AG04450 (cell line): ENCODE measurements at places on chromosomes 6 and 20. TPM values are rescaled to one million over a fixed set of nuclear protein-coding genes. Genes with fewer than 3 reads are reported as not detected.

DNA sequence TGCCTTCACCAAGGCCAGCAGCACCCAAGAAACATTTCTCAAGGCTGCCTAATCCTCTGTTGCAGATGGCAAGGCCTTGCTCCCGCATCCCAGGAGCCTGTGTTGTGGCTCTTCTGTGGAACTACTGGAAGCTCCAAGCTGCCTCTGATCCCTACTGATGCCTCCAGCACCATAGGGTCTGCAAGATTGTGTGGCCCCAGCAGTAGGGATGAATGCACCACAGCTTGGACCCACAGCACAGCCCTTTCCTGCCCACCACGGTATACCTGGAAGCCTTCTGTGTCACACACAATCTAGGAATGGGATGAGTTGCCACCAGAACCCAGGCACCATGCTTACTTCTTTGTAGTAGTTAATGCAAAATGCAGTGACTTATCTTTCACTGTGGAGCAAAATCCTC lies 291.1 kb upstream of the FOXQ1 start:
- DNase-seq = no peak

- DNase-seq = no peak
Measured at GRCh38 chr6:64220801-64221200, 585.2 kb downstream of the PHF3 start.

Gene GATA5
- polyA plus RNA-seq = not detected in 2 replicates

DNA sequence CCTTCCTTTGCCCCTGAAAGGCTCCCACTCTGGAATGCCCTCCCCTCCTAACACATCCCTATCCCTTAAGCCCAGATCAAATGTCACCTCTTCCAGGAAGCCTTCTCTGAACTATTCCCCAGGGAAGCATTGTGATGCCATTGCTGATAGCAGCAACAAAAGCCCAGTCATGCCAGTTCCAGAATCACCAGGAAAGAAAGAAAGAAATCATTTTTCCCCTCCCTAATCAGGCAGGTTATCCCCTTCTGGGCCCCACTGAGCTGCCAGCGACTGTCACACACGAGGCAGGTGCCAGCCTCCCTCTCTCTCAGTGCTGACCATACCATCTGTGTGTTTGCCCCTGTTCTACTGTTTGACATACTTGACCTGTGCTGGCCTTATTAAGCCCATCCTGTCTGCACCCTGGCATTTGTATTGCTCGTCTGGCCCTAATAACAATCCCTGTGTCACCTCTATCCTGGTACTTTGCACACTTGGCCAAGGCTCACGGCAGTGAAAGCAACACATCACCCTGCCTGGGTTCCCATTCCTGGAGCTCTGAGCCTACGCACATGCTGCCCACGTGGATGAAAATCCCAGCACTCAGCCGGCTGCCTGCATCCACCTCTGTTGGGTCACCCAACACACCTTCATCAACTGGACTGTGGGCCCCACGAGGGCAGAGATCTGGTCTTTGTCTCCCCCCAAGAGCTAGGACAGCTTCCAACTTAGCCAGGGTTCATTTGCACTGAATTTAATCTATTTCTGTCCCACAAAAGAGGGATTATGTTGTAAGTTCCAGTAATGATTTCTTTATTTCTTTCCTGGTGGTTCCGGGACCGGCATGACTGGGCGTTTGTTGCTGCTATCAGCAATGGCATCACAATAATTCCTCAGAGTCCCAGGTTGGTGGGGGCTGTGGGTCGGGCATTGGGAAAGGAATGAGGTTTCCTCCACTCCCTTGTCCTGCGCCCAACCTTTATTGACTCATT lies 5.3 kb upstream of the BPIFB1 start:
- DNase-seq = no peak

Gene BEND6
- 9.2 and 15.4 TPM in 2 replicates for polyA plus RNA-seq

- no peak for DNase-seq
Measured at GRCh38 chr6:20483887-20484497, 50.3 kb upstream of the CDKAL1 start.

Gene RPP40
- polyA plus RNA-seq = 7.6 and 8.2 TPM in 2 replicates

Gene MAFB
- 0.10 and 0.14 TPM in 2 replicates for polyA plus RNA-seq

Gene GRM1
- 0.01 TPM in 2 replicates for polyA plus RNA-seq

- no peak for DNase-seq
Measured at GRCh38 chr6:14472986-14473337, 355.4 kb downstream of the CD83 start.

DNA sequence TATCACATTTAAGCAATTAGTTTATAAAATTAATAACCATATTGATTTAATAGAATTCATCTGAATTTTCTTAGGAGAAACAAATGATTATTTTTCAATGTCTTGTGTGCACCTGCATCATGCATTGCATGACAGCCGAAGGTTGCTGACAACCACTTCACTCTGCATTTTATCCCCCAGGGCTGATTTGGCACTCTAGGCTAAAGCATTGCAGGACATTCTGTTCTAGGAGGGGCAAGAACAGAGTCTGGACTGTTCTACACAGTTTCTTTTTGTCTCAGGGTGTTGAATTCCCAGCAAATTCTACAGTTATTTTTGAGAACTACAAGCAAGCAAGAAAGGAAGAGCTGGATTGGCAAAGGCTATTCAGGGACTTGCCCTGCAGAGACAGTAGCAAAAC lies 570.4 kb upstream of the EYS start:
- no peak for DNase-seq

- DNase-seq = no peak
Measured at GRCh38 chr20:41373251-41373783, 6.7 kb upstream of the EMILIN3 start.

Gene KIAA0408
- polyA plus RNA-seq = 4.7 and 6.3 TPM in 2 replicates

DNA sequence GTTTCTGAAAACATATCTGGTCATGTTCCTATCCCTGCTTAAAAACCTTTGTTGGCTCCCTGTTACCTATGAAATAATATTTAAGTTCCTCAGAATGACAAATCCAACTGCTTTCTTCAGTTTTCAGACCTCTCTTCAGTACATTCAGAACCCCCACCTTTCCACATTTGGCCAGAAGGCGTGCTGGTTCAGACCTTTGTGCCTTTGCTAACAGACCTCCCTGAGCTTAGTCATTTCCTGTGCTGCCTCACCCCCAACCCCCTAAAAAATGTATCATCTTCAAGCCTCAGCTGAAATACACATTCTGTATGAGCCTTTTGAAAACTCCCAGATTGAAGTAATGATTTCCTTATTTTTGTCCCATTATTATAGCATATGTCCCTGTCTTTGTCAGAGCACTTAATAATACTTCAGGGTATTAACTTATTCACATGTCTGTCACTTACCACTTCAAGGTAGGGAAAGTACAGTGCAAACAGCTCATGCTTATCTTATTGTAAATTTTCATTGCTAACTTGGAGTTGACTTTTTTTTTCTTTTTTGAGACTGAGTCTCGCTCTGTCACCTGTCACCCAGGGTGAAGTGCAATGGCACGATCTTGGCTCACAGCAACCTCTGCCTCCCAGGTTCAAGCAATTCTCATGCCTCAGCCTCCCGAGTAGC lies 19.7 kb downstream of the FAM217A start:
- DNase-seq = peak; percentile 46

- no peak for DNase-seq
Measured at GRCh38 chr6:13272131-13273046, 55.9 kb downstream of the TBC1D7 start.

DNA sequence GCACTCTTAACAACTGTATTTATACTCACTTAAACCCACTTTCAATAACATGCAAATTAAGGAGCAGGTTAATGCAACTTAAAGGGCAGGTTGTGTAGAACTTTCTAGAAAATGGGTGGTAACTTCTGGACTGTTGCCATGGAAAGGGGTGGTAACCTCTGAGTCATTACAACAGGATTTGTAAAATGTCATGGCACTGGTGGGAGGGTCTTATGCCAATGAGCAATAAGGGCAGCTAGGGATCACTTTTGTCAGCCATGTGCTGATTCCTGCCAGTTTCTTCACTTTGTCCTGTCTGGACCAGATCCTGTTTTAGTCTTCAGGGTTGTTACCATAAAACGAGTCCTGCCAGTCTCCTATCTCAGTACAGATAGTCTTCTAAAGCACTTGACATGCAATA lies 560.5 kb upstream of the PTCHD4 start:
- DNase-seq = no peak

Gene MANEA
- 10.5 and 17.3 TPM in 2 replicates for polyA plus RNA-seq

Gene PRSS16
- polyA plus RNA-seq = 0.02 and 0.16 TPM in 2 replicates

Gene MYBL2
- 1.7 and 2.5 TPM in 2 replicates for polyA plus RNA-seq

GRCh38 chr6:72363844-72364740 lies 257.8 kb upstream of the KCNQ5 start:
- peak; percentile 86 for DNase-seq

Gene BPI
- polyA plus RNA-seq = 0.04 and 0.12 TPM in 2 replicates

DNA sequence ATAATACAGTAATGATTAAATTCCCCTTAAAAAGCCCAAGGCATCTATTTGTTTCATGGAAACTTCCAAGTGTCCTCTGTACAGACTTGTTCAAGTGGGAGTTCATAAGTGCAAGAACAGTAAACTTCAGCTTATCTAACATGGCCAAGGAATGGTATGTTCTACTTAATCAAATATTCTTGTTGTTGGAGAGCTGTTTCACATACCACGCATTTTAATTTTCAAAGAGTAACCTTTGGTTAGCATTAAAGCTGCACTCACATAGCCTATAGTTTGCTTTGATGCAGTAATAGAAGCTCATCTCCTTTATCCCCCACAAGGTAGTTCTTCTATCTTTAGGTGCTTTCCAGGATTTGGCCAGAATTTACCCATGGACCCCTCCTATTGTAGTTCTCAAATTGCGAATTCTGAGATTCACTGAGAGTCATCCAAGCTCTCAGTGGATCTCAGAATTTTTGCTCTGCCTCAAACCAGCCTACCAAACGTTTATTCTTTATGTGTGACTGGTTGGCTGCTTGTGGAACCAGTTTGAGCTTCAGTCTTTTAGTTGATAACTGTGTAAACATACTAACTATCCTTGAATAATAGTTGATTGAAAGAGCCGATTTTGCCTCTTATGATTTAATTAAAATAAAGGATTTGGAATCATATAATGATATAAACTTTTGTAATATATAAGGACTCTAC lies 668.0 kb upstream of the FLRT3 start:
- no peak for DNase-seq

Gene TNFRSF21
- polyA plus RNA-seq = 21.7 and 23.8 TPM in 2 replicates

Gene BMP7
- polyA plus RNA-seq = not detected in 2 replicates

- DNase-seq = no peak
Measured at GRCh38 chr20:9400171-9401025, 114.0 kb upstream of the LAMP5 start.

DNA sequence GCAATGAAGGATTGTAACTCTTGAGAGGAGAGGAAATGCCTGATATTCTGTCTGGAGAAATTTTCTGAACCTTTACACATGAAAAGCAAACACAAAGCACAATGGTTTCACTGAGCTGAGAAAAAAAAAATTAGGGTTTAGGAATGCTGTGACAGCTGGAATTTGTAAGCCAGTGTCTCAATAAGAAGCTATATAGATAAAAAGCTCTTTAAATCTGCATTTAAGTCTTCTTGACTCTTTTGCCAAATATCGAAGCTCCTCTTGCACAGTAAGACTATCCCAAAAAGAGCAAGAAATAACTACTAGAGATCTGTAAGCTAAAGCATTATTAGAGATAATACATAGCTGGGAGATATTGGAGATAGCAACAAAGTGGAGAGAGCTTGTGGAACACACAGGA lies 1334.0 kb upstream of the CITED2 start:
- DNase-seq = no peak

Gene PLA2G7
- polyA plus RNA-seq = not detected in 2 replicates

Gene LST1
- not detected in 2 replicates for polyA plus RNA-seq

DNA sequence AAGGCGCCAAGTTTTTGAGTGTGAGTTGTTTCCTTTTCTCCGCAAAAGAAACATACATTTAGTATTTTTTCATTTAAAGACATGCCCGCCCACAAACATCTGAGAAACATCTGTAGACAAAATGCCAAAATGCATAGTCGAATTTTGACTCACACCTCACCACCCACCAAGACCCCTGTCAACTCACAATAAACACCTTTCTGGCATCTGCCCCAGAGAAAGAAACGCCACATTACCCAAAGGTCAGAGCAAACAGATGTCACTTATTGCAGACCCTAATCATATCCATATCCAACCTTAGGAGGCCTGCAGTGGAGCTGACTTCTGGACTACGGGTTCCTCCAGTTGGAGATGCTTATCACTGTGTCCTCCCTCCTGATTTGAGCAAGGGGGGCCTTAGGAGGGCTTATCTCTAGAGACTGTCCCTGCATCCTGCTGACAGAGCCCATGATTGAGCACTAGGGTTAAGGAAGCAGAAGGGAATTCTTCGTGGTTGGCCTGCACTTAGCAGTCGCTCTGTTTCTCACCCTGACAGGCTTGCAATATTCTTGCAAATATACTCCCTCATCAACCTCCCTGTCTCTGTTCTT lies 90.5 kb upstream of the TBX18 start:
- DNase-seq = no peak

DNA sequence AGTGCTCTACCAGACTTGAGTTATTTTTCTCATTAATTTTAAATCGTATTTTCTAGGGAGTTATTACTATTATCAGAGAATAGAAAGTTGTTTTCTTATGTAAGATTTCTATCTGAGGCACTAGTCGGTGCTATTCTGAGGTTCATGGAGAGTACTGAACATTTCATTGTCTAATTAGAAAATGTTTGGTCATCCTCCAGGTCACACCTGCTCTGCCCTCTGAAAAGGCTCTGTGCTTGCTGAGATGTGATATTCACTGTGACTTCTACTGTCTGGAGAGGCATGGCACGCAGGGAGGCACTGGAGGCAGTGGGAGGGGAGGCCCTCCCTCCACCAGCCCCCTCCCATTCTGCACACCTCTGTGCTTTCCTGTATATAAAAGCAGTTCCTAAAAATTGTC lies 3.0 kb downstream of the SYNDIG1 start:
- no peak for DNase-seq

- DNase-seq = no peak
Measured at GRCh38 chr6:156899532-156900135, 122.5 kb downstream of the ARID1B start.

GRCh38 chr6:31776485-31776988 lies 591 bp downstream of the VWA7 start:
- no peak for DNase-seq

DNA sequence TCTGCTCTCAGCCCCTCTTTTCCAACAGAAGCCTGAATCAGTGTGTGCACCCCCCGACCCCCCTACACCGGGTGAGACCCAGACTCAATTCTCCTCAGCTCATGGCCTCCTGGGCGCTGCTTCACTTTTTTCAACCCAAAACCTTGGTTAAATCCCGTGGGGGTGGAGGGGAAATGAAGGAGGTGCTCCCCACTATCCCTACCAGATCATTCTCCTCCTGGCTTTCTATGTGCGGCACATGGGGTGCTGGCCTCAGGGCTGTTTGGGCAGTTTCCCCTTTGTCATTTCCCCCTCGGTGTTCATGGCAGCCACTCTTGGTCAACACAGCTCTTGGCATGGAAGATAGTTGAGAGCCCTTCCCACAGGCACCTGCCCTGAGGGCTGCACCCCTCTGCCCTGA lies 4.6 kb downstream of the CST4 start:
- no peak for DNase-seq

GRCh38 chr20:33249456-33249855 lies 13.7 kb downstream of the BPIFA1 start:
- DNase-seq = no peak
